Right forelimb (tissue), 1 donor: ENCODE measurements at places on chromosomes 7 and 10.

- no peak for DNase-seq
Observed at GRCh38 chr10:25465582-25466372, 291.0 kb downstream of the GPR158 start.

DNA sequence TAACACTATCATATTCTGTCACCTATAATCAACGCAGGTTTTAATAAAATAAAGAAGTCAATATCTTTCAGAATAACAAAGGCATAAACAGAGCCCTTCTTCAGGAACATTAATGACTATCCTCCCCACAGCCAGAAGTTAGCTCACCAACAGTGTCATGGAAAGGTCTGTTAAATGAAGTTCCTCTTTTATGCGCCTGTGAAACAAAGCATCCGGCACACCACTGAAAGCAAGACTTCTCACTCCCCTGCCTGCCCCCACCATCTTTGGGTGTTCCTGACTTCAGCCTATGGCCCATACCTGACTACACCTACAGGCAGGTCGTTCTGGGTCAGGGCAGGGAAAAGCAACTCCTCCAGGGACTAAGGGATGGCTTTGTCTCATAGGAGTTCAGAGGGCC lies 205.4 kb downstream of the FANK1 start:
- no peak for DNase-seq

DNA sequence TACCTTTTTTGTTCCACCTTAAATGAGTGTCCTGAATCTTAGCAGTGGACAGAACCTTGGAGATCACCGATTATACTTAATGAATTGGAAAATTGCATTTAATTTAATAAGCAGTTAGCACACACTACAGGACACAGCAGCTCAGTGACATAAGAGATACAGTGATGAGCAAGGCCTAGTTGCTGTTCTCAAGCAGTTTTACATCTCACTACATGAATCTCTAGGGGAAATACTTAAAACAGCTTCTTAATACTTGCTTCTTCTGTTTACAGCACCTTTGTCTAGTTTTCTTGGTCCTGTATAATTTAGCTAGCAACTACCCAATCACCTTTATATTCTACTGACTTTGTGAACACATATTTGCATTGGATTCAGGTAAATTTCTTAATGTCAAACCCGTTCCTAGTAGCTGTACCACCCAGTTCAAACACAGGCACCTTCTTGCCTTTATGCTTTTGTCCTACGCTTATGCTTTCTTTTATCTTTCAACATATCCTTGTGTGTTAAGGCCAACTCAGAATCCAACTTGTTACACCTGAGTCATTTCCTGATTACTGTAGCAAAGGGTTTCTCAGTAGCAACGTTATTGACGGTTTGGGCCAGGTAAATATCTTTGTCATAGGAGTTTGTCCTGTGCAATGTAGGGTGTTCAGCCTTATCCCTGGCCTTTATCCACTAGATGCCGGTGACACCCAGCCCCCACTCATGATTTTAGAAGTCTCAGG lies 1.8 kb downstream of the STAM start:
- DNase-seq = no peak

DNA sequence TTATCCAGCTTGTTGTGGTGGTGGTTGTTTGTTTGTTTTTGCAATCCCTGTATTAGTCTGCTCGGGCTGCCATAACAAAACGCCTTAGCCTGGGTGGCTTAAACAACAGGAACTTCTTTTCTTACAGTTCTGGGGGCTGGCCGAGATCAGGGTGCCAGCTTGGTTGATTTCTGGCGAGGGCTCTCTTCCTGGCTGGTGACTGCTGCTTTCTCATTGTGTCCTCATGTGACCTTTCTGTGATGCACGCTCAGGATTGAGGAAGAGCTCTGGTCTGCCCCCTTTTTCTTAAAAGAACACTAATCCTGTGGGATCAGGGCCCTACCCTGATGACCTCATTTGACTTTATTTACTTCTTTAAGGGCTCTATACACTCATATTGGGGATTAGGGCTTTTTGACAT lies 107.1 kb upstream of the NRP1 start:
- no peak for DNase-seq

DNA sequence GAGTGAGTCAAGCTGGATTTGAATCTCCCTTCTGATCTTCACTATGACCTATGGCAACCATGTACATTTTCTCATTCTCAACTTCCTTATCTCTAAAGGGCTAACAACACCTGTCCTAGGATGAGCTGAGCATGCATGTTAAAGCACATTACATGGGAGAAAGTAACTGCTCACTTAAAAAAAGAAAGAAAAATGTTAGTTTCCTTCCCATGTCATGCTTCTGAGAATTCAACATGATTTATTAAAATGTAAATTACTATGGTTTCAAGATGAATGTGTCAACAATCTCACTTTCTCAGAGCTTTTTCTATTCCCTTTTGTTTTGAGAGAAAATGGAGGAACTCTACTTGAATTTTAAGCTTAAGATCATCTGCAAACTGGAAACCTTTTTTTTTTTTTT lies 295.3 kb downstream of the SKIDA1 start:
- no peak for DNase-seq

GRCh38 chr10:65306201-65306600 lies 1619.6 kb upstream of the LRRTM3 start:
- DNase-seq = no peak

DNA sequence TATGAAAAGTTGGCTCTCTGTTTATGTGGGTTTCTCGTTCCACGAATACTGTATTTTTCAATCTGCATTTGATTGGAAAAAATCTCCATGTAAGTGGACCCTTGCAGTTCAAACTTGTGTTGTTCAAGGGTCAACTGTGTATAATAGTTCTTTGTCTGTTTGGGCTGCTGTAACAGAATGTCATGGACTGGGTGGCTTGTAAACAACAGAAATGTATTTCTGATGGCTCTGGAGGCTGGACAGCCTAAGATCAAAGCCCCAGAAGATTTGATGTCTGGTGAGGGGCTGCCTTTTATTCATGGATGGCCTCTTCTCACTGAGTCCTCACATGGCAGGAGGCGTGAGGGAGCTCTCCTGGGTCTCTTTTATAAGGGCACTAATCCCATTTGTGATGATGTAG lies 36.2 kb downstream of the INPP5F start:
- DNase-seq = no peak

- no peak for DNase-seq
Observed at GRCh38 chr10:102527546-102527945, 23.8 kb downstream of the SUFU start.

DNA sequence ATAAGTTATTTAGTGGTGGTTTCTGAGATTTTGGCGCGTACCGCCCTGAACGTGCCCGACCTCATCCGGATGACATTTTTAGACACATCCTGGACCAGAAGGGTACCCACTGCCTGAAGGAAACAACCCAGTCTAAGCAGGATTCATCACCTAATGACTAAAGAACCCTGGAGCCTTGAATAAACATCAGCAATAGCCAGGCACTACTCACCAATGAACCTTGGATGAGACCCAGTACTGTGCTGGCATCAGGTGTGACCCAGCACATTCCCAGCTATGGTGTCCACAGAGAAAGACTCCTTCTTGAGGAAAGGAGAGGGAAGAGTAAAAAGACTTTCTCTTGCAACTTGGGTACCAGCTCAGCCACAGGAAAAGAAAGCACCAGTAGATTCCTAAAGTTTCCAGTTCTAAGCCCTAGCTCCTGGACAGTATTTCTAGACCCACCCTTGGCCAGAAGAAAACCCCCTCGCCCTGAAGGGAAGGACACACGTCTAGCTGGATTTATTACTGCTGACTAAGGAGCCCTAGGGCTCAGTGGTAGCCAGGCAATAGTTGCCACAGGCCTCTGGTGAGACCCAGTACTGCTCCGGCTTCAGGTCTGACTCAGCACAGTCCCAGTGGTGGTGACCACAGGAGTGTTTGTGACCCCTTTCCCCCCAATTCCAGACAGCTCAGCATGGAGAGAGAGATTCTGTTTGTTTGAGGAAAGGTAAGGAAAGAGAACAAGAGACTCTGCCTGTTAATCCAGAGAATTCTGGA lies 32.5 kb downstream of the ZNF277 start:
- no peak for DNase-seq
